Activated gamma-delta T cell treated with anti-CD3 and anti-CD28 coated beads, Interleukin-2, amount 50 U/mL, for 16 hours (primary cell): ENCODE measurements at places on chromosomes 11 and 22.

GRCh38 chr11:67504950-67505581 is at the start of gene PITPNM1:
PITPNM1 (minus strand) TSS chr11:67505363; CDS start chr11:67504180, 1,183 bp downstream.
- DNase-seq, result peak; percentile 62

GRCh38 chr11:34632105-34632791 is 11.4 kb downstream of the EHF start:
- no peak for DNase-seq

- no peak for DNase-seq
Observed at GRCh38 chr11:102476812-102477211, 24.2 kb upstream of the TMEM123 start.

GRCh38 chr11:61675826-61676225 is 4.4 kb upstream of the DAGLA start:
- no peak for DNase-seq

GRCh38 chr11:7595016-7595866 is 78.1 kb downstream of the CYB5R2 start:
- DNase-seq, result no peak

DNA sequence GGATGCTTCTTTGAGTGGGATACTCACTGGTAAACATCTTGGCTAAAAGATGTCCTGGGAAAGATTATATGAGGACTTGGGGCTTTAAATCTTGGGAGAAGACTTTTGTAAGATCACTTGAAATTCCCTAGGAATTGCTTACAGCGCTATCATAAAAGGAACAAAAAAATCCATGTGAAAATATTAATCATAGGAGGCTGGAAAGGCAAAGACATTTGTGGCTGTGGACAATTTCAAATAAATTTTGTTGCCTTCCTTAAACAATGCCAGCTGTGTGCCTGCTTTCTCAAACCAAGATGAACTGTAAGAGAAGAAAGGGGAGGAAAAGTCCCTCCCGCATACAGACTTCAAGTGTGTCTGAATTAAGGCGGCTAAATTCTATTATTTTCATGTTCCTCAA is 75.6 kb downstream of the SNX19 start:
- DNase-seq, result no peak
